ENCODE measurements at places on chromosomes 6 and 20.

DNA sequence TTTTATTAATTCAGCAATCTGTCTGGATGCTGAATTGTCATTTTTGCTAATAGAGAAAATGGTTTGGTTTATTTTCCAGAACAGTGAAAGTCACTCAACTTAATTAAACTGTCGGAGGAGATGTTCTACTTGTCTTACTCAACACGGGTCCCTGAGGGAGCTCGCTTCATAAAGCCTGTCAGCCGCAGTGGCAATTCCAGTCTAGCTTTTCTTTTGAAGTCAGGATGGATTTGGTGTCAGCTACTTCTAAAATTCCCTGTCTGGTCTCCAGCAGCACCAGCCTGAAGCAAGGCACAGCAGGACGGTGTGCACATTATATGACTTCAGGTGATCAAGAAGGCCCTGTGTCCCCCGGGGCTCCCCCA lies 261.5 kb downstream of the SLC24A3 start:
- DNase-seq, result no peak

GRCh38 chr6:6439778-6440177 lies 119.3 kb upstream of the F13A1 start:
- DNase-seq, result no peak

- no peak for DNase-seq
These were observed 12.5 kb upstream of the RANBP9 start for GRCh38 chr6:13724182-13724581.

DNA sequence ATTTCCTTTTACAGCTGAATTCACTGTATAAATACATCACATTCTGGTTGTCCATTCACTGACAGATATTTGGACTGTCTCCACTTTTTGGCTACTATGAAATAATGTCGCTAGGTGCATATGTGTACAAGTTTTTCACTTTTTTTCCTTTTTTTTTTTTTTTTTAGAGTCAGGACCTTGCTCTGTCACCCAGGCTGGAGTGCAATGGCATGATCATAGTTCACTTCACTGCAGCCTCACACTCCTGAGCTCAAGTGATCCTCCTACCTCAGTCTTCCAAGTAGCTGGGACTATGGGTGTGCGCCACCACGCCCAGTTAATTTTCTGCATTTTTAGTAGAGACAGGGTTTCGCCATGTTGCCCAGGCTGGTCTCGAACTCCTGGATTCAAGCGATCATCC lies 13.3 kb downstream of the CSNK2A1 start:
- no peak for DNase-seq

DNA sequence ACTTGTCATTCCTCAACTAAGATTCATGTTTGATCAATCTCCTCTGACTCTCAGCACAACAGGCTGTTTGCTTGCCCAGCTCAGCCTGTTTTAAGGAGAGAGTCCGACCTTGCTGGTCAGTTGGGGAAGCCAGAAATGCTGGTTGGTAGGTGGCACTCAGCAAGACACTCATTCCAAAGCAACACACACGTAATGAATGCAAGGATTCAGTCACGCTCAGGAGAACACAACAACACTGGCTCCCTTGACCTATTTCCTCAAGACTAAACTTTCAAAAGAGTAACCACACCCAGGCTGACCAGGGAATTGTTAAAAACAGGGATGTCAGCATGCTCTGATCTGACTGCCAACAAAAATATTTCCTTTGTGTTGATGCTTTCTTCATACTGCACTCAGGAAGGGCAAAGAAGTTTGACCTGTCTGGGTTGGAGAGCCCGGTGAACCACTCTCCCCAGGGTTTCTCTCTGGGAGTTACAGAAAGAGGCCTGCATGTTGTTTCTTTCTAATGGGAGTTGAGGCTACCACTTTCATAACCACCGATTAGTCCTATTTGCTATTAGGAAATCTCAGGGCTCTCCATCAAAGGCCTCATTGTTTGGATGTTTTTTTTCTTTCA lies 25.6 kb upstream of the PREP start:
- DNase-seq, result no peak
